ENCODE measurements at places on chromosomes 2 and 18.

DNA sequence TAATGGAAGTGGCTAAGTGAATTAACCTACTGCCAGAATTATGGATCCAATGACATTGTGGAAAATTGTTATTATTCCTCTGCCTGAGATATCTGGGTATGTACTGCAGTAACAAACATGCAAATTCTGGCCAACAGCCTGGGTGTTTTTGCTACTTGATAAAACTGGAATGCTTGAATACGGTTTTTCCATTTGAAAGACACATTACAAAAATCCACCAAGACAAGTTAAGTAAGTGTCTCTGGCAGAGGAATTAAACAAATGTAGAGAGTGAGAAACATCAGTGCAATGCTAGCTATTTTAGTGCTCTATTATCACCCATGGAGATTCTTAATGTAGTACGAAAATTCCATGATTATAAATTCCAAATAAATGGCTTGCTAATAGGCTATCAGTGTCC lies 312.4 kb upstream of the MEIS1 start:
- DNase-seq = no peak

GRCh38 chr18:61605376-61606067 lies 272.3 kb downstream of the CDH20 start:
- no peak for DNase-seq

DNA sequence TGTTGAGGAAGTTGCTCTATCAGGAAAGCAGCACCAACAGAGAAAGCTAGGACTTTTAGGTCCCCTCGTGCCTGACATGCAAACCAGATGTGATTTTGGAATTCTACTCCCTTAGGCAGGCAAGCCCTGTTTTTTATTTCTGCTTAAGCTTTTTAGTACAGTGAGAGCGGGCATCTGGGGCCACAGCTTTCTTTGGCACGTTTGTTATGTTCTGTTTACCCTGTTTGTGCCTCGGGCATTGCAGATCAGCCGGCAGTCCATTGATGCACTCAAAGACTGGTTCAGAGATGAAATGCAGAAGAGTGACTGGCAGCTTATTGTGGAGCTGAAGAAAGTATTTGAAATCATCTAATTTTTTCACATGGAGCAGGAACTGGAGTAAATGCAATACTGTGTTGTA lies 61.9 kb downstream of the EIF5B start:
- DNase-seq = no peak

DNA sequence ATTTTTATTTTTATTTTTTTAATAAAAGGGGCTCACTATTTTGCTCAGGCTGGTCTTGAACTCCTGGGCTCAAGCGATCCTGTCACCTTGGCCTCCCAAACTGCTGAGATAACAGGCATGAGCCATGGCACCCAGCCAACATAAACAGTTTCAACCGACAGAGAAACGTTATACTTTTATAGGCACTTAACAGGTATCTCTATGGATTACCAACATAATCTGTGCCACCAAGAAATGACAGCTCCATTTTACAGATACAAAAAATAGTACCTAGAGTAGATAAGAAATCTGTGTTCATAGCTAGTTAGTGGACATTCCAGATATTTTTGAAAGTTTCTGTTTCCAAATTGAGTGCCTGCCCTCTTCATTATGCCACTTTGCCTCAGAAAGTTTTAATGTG lies 1316.7 kb downstream of the LRP1B start:
- DNase-seq = no peak

DNA sequence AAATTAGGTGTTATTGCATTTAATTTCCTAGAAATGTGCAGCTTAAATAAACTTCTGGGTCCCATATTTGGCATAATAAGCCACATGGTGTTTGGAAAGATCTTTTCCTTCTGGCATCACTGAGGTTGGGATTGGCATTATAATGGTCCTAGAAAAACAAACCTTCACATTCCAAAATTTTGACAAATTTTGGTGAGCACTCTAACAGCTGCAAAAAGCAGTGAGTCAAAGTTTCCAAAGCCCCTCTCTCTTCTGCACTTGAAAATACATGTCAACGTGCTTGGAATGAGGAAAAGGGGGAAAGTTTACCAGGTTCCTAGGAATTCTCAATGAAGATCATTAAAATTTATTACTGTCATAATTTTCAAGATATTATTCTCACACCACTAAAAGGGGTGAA lies 77.8 kb upstream of the STK17B start:
- DNase-seq = no peak

GRCh38 chr18:62505669-62506494 lies 16.9 kb upstream of the ZCCHC2 start:
- DNase-seq = peak; percentile 63

DNA sequence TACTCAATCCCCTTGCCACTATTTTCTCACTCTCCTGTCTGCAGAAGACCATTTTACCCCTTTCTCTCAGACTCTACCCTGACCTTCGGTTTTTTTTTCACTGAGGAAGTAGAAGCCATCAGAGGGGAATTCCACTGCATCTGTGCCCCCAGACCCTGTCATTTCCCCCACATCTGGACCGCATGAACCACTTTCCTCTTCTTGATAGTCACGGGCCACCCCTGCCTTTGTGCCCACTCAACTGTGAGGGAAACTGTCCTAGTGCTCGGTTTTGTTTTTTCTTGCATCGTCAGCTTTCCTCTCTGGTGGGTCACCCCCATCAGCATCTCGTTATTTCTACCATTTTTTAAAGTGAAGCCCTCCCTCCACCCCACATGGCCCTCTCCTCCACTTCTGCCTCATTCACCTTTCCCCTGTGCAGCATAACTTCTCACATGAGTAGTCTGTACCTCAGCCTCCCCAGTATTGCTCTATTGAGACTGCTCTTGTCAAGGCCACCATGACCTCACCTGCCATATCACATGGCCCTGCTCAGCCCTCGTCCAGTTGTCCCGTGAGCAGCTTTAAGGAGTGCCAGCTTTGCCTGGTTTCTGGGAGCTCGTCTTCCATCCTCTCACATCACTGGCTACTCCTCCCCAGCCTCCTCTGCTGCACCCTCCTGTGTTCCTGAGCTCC lies 32.4 kb downstream of the TMEM87B start:
- no peak for DNase-seq

Data from CD8-positive, alpha-beta T cell (primary cell).